NCI-H2227 treated with DMSO at 0.1 percent for 48 hours (cell line): ENCODE measurements at places on chromosomes 2 and 18.

DNA sequence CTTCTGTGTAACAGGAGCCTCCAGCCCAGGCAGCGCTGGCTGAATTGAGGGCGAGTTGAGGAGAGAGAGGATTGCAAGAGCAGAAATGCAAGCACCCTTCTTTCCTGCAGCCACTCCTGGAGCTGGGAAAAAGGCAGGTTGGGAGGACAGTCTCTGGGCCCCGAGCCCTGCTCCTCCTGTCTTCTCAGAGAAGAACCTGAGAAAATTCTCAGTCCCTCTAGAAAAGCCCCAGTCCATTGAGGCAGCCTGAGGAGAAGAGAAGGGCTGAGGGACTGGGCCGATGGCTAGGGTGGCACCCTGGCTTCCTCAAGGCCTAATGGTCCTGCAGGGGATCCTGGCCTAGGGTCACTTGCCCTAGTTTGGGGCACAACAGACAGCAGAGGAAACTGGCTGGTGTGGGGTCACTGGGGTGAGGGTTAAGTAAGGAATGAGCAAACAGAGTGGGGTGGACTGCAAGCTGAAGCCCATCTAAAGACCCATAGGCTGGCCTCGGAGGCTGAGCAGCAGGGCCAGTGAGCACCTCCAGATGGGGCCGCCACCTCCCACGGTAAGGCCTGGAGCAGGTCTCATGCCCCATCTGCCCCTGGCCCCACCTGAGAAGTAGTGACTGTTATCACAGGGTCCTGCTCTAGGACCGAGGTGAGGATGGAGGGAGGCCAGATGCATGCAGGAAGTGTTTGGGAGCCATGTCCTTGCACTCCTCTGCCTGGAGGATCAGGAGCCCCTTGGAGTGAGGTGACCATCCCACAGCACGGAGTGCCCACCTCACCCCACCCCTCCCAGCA lies 12.4 kb downstream of the CIB4 start:
- no peak for DNase-seq

DNA sequence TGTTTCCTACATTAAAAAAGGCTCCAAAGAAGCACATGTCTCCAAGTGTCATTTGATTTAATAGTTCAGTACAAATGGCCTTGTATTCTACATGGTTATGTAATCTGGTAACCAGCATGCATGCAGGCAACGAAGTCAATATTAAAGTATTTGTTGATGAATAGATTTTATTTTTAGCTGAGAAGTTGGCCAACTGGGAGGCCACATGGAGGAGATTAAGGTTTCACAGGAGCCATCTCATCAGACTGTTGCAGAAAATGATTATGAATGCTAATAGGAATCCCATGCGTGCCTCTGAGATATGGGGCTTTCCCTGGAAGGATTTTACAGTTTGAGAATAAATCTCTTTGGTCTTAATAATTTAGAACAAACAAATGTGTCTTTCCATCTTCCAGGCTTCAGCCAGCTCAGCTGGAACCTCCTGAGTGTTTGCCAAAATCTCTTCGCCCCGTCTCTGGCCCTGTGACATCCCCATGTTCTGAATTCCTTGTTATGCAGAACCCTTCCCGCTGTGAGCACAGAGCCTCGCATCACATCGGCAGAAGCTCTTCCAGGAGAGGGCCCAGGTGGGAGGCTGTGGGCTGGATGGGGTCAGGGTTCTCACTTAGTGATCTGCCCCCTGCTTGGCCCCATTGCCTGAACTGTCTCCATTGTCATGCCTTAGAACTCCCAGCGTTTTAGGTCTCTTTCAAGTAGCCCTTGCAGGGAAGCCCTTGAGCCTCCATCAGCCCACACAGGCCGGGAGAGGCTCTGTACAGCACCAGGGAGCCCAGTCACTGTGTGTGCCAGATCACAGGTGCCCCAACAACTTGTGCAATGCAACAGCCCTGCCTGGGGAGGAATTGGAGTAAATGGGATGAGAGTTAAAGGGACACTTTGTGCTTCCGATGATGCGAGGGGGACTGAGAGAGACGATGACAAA lies 190.5 kb upstream of the TWIST2 start:
- DNase-seq = no peak

GRCh38 chr18:68918216-68918615 lies 120.3 kb downstream of the CCDC102B start:
- no peak for DNase-seq

DNA sequence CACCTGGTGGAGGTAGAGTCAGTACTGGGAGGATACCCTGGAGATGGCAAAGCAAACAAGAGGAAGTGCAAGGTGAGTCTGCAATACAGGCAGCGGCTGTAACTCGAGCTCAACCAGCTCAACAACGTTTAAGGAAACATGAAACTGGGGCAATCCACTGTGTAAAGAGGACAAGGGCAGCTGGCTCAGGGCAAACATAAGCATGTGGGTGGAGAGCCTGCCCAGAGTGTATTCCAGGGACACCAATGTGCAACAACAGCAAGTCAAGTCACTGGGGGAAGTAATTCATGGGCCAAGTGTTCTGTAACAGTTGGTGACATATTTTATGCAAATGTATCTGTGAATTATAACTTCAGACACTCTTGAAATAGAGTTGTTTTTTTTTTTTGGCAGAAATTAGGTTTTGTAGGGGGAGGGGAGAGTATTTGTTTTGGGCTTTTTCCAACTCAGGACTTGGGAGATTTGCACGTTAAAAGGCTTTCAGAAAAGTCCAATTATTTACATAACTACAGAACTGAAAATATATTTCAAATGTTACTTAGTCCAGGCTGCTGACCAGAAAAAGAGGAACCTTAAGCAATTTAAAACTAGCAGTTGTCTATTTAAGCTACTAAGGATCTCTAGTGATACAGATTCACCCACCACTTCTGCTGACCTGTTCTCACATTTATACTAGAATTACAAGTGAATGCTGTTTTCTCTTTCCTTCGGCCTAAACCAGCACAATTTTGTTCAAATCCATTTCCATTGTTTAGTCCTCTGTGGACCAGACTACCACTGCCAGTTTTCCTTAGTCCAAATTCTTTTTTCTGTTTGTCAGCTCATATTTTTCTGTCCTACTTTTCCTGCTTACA lies 18.6 kb downstream of the NRXN1 start:
- DNase-seq = peak; percentile 40

GRCh38 chr2:189522435-189523151 lies 58.0 kb downstream of the SLC40A1 start:
- no peak for DNase-seq

DNA sequence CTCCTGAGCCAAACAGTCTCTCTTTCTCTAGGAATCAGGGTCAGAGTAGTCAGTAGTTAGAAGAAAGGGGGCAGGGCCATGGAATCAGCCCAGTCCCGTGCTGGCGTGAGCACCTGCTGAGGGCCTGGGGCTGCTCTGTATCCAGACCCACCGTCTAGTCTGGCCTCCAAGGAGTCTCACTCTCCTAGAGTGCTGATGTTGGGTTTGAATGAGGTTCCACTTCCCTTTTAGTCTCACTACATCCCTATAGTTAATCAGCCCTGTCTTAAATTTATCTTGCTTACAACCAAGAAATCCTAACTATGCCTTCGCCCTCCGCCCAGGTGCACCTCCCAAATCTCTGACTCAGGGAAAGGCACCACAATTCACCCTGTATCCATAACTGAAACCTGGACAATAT lies 13.4 kb upstream of the KCTD1 start:
- no peak for DNase-seq

- DNase-seq = no peak
Observed at GRCh38 chr2:128625421-128625820, 306.8 kb upstream of the HS6ST1 start.

DNA sequence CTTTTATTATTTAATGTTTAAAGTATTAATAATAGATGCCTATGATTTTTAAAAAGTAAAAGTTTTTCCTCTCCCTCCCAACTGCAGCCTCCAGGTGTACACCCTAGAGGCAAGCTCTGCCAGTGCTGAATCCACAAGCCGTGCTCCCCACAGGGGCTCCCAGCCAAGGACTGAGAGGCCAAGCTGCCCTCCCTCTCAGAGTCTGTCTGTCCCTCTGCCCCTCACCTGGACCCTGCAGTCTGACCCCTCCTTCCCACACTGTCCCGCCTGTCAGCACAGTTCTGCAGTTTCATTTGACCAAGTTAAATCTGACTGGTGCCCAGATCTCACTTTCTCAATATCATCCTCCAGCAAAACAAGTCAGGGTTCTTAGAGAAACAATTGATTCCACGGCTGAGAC lies 14.8 kb upstream of the PROC start:
- no peak for DNase-seq

DNA sequence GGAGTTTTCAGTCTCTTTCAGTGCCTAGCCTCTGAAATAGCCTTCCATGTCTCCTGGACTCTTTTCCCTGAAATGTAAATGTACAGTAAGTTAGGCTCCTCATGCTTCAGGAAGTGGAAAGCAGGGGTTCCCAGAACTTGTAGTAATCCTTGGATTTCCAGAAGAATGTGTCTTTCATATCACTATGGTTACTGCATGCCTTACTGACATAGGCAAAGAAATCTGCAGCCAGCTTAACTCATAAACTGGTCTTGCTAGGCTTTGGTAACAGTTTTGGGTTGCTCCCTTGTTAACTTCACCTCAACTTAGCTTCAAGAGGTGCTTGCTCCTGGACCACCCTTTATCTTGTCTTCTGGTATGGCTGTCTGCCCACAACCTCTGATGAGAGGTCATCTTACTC lies 686.8 kb upstream of the DDX18 start:
- DNase-seq = no peak

DNA sequence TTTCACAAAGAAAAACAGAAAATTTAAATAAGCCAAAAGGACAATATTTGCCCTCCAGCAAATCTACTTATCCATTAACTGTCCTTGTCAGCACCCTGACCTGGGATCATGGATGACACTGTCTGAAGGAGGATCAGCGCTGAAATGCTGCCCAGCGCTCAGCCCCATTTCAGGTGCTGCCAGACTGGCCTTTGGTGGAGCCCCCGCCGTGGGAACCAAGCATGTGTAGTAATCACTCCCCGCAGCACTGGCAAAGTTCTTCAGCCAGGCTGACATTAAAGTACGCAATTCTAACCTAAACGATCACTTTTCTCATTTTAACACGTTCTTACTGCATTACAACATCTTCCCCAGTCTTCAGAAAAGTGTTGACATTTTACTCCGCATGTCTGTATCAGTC lies 108.6 kb upstream of the GPC1 start:
- DNase-seq = no peak

DNA sequence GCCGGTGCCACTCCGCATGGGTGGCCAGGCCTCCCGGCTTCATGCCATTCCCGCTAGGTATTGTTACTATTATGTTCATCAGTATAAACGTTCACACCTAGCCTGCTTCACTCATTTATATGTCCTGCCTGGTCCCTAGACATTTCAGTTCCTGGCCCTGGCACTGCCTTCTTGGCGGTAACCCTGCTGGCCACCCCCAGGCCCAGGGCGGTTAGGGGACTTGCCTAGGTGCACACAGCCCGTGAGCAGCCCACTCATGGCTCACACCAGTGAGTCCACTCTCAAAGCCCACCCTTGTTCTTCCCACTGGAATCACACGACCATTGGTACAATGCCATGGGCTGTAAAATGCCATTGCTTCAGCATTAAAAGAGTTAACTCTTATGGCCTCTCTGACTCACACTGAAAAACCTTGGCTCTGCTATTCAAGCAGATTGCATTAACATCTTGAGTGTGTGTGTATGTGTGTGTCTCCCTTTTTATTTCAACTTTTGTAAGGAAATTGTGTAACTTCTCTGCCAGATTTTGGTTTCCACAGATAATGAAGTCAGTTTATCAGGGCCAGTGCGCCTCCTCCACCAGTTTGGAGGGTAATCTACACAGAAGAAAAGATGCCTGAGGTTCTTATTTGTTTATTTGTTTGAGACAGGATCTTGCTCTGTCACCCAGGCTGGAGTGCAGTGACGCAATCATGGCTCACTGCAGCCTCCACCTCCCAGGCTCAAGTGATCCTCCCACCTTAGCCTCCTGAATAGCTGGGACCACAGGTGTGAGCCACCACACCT lies 74.2 kb downstream of the RAB31 start:
- DNase-seq = no peak

DNA sequence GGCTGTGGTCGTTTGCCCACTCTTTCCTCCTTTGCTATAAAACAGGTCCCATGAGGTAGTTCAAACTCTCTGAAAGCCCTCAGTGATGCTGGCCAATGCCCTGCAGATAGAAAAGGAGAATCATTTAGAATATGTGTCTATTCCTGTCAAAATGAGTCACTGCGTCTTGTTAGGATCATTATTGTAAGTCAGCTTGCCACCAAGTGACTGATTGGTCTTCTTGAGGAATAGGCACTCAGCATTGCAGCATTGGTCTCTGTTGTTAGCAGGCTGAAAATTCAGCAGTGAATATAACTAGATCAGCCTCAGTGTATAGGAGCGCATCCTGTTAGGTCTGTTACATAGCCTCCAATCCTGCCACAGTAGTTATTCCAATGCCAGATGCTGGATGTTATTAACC lies 28.9 kb downstream of the PRKRA start:
- no peak for DNase-seq

DNA sequence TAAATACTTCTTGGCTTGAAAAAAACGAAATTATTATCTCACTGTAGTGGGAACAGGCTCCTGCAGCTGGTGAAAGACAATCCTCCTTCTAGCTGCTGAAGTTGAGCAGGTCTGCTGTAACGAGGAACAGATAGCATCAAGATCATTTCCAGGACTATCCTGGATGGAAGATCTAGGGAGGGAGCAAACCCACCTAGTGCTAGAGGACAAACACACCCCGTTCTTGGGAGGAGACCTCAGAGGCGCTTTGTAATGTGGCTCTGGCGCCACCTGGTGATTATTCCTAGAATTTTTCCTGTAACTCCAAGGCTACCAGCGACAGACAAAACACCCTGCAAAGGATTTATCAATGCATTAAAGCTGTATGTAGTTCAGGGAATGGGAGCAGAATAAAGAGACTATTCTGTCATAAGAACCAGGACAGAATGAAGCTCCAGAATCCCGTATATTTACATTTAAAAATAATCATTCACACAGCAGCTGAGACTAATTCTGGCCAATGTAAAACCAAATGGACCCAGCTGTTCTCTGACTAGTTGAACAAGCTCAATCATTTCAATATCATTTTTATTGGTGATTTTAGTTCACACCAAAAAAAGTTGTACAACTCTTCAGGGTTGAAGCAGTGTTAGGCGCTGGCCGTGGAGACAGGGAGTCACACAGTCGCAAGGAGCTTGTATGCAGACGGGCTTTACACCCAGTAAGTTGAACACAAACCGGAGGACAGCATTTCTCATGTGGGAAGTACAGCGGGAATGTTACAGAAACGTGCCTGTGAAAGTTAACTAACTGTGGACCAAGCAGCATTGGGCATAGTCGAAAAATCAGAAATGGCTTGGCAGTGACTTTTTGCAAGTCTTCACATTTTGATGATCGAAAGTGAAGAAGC lies 290.3 kb downstream of the TRIB2 start:
- peak; percentile 84 for DNase-seq

- no peak for DNase-seq
Observed at GRCh38 chr2:97712693-97713295, 582 bp upstream of the ZAP70 start.

- DNase-seq = no peak
Observed at GRCh38 chr2:135066710-135067109, 14.6 kb downstream of the RAB3GAP1 start.

GRCh38 chr2:196229013-196229412 lies 57.6 kb upstream of the STK17B start:
- DNase-seq = no peak

DNA sequence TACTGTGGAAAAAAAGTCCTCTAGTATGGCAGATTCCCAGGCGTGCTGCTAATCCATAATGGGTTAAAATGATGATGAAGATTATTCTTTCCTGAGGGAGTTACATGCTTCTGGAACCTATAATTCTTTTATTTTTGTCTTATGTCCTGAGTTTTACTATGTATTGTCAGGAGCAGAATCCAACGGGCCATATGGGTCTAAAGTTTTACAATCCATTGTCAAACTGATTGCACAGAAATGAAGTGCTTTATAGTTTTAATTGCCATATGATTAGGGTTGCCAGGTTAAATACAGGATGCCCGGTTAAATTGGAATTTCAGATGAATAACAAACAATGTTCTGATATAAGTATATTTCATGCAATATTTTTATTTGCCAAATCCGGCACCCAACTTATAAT lies 100.9 kb upstream of the MAP3K20 start:
- no peak for DNase-seq
